ENCODE measurements at places on chromosomes 5 and 9.

DNA sequence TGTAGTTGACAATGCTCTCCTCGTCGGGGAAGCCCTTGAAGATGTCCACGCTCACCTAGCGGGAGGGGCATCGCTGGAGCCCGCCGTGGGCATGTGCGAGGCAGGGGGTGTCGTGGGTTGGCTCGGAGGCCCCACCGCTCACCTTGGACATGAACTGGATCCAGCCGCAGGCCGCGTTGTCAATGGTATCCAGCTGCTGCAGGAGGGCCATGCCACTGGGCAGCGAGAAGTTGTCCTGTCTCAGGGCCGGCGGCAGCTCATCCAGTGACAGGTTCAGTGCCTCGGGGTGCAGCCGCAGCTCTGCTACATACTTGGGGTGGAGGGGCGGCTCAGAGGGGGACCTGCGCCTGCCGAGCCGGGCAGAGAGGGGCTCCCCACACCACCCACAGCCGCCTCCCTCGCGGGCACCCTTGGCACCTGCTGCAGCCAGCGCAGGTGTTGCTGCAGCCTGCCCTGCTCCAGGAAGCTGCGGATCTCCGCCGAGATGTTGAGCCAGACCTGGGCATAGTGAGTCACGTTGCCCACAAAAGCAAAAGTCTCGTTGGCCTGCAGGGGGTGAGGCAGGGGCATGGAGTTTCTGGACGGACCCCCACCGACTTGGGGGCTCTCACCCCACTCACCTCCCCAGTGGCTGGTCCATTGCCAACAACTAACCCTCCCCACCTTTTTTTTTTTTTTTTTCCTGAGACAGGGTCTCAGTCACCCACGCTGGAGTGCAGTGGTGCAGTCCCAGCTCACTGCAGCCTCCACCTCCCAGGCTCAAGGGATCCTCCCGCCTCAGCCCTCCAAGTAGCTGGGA, 9.1 kb downstream of the ABCA2 start:
- DNase-seq, result no peak

DNA sequence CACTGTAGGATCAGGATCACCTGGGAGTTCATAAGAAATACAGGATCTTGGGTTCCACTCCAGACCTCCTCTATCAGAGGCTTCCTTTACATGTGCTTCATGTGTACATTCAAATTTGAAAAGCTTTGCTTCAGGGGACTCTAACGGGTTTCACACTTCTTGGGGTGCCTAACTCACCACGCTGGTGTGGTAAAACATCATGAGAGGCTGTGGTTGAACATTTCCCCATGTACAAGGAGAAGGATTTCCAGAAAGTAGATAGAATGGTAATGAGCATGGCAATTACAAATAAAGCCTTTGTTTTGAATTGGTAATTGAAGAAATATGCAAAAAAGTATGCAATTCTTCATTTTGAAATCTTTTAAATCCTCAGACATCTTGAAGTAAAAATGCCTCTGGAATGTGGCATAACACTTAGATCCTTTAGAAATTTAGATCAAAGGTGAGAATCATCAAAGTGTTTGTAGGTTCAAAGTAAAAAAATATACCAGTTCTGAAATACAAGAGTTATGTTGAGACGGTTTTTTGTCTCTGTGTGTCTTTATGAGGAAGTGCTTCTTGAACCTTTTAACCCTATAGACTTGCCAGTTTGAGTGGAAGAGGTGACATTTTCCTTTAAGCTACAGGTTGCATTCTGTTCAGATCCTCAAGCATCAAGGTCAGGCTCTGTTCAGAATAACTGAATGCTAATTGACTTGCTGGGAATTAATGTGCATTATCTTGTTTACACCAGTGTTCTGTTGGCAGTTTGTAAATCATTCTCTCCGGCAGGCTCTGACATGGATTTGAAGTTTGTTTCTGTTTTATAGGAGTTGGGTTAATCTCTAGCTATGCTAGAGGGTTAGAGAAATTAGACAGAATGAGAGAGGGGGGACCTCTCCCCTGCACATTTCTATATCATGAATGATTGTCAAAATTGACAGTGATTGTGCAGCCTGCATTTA, 415.3 kb downstream of the MAN2A1 start:
- no peak for DNase-seq

- no peak for DNase-seq
Observed at GRCh38 chr9:82334286-82334685, 345.7 kb downstream of the SPATA31D1 start.

GRCh38 chr5:157743163-157744050, at the start of gene LSM11:
Gene LSM11 (plus strand): TSS chr5:157743712. CDS start chr5:157743751, 39 bp downstream.
- DNase-seq, result peak; percentile 91

- DNase-seq, result no peak
Observed at GRCh38 chr9:121564504-121565260, 65.0 kb upstream of the GGTA1 start.

DNA sequence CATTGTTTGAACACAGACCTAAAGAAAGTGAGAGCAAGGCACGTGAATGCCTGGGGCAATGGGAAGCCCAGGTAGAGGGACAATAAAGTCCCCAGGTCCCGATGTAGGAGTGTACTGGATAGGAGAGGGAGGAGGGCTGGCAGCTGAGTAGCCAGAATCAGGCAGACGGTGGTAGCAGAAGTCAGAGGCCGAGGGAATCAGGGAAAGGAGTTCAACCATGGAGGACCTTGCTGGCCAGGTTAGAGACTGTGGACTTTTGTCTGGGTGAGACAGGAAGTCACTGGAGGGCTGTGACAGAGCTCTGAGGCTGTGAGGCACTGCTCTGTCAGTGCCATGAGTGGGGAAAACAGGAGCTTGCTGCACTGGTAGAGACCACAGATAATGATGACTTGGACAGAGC, 248.2 kb downstream of the EFNA5 start:
- DNase-seq, result no peak

DNA sequence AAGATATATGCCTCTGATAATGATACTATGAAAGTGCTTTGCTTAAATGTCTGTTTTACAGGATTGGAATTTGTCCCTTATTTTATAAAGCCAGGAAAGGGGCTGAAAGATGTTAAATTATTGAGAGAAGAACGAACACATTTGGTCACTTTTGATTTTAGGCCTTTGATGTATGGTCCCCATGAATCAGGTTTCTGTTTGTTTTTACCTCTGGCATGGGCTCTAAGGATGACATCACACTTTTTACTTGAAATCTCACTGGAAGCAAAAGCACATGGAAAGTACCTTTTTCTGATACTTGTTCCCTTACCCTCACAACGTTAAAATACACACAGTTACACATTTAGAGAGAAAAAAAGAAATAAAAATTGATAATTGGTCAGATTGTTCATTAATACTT, 6.9 kb downstream of the OTULIN start:
- peak; percentile 68 for DNase-seq

- DNase-seq, result no peak
Observed at GRCh38 chr5:76500633-76501393, 97.7 kb downstream of the IQGAP2 start.

GRCh38 chr9:26675035-26675434, 217.6 kb downstream of the CAAP1 start:
- DNase-seq, result no peak

DNA sequence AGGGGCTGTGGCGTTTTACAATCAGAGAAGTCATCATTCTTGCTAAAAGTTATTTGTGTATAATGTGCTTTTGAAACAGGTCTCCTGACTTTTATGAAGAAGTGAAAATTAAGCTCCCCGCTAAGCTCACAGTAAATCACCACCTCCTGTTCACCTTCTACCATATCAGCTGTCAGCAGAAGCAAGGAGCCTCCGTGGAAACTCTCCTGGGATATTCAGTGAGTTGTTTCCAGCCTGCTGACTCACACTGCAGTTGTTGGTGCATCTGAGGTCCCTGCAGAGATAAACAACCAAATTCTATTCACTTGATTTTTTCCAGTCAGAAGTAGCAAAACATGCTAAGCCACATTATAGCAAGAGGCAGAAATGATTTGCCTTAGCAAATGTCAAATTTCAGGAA, 156.7 kb downstream of the DOCK8 start:
- DNase-seq, result no peak

GRCh38 chr9:113578882-113579282, 115.4 kb downstream of the RGS3 start:
- DNase-seq, result peak; percentile 83

GRCh38 chr9:99150451-99151171, 45.7 kb downstream of the TGFBR1 start:
- no peak for DNase-seq

DNA sequence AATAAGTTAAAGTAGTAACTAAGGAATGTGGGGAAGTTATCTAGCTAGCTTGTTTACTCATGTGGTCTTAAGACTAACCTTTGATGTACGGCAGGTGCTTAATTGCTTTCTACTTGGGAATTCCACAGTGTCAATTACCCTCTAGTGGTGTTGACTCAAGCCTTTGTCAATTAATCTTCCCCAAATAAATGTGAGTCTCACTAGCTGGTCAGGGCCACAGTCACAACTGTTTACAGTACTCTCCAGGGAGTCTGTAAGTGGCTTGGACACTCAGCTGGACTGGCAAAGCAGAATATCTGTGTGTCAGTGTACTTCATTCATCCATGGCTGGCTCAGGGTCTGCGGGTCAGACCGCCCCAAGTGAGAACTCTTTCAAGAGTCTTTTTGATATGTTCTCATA, 30.8 kb downstream of the SMIM3 start:
- no peak for DNase-seq

DNA sequence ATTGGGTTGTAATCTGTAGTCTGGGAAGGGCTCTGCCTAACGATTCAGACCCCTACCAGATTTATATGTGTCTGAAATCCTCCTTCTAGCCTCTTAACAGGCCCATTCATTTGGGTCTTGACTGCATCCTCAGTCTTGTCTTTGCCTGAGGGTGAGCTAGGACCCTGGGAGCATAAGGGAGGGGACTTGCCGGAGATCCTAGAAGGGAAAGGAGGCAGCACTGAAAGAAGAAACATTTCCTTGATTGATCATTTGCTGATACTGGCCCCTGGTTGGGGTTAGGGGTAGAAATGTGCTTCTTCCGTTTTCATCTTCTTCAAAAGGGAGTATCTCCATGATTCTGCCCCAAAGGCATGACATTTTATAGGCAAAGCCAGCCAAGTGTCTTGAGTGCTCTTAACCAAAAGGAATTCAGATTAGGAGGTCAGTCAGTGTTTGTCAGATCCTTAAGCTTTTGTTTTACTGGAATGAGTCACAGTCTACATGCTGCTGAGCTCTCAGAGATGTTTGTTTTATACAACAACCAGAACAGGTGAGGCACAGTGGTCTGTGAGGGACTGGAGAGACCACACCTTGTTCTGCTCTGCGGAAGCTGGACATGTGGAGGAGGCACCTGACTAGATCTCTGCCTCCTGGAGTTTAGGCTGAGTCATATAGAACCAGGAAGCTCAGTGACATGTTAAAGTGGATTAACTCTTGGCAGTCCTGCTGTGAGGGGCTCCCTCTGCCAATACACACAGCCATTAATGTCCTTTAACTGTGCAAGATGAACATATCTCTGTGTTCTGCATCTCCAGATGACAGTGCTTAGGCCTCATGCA, 37.7 kb downstream of the PCDHAC2 start:
- DNase-seq, result no peak

DNA sequence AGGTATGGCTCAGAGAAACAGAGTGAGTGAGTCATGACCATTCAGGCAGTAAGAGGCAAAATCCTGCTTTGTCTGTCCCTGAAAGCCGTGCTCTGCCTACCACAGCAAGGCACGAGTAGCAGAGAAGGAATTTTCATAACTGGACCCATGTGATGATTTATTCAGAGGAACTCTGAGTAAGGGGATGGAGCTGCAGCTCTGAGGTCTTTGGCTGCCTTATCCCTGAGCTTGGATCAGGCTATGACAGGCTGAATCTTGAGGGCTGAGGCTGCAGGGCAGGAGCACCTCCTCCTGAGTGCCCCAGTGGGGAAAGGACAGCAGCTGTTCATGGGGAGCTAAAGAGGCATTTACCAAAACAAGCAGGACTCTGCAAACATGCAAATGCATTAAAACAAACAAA, 183.4 kb downstream of the PAPPA start:
- no peak for DNase-seq

GRCh38 chr5:137791387-137791786, 37.2 kb upstream of the HNRNPA0 start:
- DNase-seq, result no peak

- no peak for DNase-seq
Observed at GRCh38 chr9:27514551-27514950, 9.5 kb upstream of the IFNK start.

GRCh38 chr5:156446526-156446925, 119.6 kb downstream of the SGCD start:
- no peak for DNase-seq

DNA sequence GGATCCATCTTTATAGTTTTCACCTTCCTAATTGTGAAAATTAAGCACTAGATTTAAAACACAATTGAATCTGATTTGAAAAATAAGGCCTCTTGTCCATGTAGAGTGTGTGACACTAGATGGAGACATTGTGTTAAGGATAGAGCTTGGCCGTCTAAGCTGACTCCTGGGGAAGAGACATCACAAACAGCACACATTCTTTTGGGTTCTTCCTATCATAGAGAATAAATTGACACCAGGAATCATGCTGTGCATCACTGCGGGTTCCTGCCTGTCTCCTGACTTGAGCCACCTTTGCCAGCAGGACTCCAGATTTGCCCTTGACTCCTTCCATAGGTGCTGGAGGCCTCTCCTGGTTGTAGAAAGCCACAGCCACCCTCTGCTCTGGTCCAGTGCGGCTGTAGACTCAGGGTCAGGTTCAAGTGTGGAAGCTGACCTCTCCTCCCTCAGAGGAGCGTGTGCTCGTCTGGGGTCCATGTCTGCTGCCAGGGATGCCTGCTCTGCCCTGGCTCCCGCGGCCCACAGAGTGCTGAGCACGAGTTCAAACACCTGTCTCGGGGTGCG, 11.2 kb downstream of the ROPN1L start:
- DNase-seq, result peak; percentile 75

GRCh38 chr5:89583534-89583933, 700.5 kb upstream of the MEF2C start:
- DNase-seq, result no peak

DNA sequence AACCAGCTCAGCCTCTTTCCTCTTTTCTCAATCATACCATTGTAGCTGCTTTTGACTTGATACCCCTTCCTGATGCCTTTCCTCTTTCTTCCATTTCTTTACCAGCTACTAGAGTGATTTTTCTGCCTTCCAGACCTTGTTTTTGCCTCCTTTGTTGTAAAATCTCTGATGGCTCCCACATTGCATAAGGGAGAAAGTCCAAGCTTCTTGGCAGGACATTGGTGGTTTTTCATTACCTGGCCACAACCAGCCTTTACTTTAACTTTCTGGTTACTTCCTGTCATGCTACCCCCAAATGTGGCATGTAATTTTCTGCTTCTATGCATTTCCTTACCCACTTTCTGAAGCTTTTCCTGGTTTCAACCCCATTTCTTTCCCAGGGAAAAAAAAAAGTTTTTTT, 452.5 kb downstream of the TMEM38B start:
- DNase-seq, result no peak

GRCh38 chr9:89358985-89359384, 40.7 kb downstream of the SECISBP2 start:
- DNase-seq, result no peak

- no peak for DNase-seq
Observed at GRCh38 chr5:5078009-5078897, 61.9 kb upstream of the ADAMTS16 start.

- peak; percentile 11 for DNase-seq
Observed at GRCh38 chr5:110625376-110625999, 101.0 kb downstream of the TMEM232 start.

Data from CD4-positive, alpha-beta T cell treated with Interleukin-17A for 1 hour (primary cell).